ENCODE measurements at places on chromosomes 11 and 22.

DNA sequence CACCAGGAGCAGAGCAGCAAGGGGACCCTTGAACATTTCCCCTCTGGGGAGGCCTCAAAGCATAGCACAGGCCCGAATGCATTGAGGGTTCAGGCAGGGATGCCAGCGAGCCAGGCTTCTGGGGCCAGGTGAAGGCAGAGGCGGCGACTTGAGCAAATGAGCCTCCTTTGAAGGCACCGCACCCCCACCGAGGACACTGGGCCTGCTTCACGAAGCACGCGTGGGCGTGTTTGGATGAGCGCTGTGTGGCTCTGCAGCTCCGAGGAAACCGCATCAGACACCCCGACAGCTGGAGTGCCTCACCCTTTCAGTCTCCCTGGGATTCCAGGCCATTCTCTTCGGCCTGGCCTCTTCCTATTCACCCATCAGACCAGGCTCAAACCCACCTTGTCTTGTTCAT, 301.8 kb downstream of the NTM start:
- no peak for DNase-seq

DNA sequence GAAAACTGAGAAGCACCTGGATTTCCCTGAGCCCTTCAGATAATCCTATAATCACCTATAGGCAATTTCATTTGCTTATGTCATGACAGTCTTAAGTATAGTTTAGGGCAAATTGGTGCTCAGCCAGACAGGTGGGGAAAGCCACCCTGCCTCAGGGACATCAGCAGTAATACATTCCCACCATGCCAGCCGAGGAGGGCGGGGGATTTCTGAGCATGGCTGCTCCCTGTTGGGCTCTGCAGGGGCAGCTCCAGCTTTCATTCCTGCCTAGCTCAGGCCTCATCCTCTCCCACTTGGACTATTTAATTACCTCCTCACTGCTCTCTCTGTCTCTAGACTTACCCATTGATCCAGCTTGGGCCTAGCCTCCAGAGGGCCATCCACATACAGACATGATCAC, 9.0 kb upstream of the DRD2 start:
- no peak for DNase-seq

- DNase-seq = no peak
These were observed 30.9 kb upstream of the SLC35C1 start for GRCh38 chr11:45773786-45774655.

DNA sequence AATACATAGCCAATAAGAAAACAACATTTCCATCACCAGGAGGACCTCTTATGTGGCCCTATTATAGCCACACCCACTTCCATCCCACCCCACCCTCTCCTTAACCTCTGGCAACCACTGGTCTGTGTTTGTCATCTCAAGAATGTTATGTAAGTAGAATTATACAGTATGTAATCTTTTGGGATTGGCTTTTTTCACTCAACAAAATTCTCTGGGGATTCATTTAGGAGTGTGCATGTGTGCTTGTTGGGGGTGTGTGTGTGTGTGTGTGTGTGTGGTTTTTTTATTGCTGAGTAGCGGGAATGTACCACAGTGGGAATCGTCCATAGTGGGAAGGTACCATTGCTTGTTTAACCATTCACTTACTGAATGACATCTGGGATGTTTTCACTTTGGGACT, 5.2 kb downstream of the KCNJ5 start:
- no peak for DNase-seq

DNA sequence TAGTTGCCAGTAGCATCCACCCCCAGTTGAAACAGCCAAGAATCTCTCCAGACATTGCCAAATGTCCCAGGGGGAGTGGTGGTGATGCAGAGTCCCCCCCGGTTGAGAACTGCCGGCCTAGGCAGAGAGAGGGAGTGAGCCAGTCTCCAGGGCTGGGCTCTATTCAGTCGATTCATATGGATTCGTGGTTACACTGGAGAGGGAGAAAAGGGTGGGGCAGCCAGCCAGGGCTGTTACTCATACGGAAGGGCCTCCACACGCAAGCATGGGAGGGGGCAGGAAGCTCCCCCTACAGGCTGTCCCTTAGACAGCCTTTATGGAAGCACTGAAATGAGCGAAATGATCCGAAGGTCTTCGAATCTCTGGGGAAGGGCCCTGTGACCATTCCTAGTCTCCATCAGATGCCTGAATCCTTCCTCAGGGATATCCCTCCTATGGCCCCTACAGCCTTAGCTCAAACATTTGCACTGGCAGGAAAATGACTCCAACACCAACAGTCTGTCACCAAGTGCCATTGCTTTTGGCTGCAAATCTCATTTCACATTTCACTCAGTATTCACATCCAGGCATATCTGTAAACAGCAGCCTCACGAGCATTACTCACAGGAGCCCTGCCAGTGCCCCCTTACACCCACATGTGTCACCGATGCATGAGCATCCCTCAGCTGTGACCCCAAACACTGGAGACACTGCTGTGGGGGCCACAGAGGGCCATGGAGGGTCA, 18.4 kb upstream of the TLCD5 start:
- no peak for DNase-seq

DNA sequence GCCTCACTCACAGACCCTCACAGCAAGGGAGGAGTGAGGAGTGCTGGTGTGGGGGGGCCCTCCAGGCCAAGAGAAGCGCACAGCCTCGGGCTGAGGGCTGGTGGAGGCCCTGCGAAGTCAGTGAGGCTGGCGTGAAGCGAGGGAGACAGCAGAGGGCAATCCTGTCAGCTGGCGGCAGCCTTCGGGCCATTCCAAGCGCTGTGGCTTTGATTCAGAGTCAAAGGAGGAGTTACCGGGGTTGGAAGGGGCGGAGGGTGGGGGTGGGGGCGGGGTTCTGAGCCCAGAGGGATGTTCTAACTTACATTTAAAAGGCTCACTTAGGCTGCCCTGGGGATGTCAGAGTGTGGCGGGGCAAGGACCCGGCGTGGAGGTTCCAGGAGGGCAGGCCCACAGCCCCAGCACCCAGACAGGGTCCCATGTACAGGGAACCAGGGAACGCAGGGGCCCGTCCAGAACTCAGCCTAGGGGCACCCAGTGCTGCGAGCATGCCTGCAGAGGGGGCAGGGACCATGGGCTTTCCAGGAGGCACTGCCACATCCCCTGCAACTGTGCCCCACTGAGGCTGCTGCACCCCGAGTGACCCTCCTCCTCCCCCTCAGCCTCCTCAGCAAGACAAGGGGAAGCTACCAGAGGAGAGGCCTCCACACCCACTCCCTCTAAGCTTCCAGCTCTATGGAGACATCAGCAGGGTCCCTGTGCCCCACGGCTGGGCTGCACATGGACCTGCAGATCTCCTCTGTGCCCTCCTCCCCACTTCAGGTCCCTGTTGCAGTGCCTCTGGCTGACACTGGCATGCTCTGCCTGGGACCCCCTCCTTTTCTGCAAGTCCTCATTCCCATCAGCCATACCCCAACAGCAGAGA, 39.7 kb upstream of the TTLL12 start:
- peak; percentile 13 for DNase-seq

DNA sequence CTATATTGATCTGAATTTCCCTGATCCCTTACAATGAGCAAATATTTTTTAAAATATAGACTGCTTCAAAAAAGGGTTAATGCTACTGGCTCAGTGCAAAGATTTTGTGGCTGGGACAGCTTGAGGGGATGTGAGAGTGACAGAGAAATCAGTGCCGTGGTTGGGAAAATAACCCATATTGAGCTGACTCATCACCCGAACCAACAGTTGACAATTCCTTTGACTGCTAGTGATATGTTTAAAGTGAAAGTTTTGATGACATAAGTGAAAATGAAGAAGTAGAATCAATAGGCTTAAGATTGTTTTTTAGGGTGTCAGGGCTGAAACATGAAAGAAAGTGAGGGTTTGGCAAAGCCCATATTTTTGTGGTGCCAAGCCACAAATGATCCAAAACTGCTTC, 257.1 kb upstream of the TENM4 start:
- DNase-seq = no peak

DNA sequence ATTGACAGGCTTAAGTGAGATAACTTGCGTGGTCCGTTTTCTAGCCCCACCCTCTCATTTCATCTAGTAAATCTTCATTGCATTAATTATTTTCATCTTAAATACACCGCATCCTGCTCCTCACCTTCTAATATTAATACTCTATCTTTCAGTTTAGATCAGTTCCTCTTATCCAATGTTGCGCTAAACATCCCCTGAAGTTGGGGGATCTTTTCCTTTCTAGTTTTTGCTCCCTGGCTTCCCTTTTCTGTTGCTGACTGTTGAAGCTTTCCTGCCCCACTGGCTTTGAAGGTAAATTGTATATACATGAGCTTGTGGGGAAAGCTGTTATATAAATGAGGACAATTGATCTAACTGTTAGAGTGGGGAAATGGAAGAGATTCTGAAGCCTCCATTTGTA, 7.2 kb downstream of the CAT start:
- no peak for DNase-seq

DNA sequence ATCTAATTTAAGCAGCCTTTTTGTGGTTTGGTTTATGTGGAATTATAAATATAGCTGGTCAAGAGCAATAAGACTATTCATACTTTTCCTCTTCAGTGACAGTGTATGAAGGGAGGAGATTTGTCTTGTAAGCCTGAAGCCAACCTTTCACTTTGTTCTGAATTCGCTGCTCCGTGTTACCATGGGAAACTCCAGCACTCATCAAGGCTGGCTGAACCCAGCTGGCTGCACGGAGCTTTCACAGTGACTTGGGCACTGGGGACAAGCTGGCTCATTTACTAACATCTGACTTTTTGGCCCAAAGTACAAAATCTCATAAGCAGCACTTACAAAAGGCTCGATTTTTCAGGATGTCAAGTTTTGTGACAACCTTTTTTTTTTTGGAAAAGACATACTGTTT, 120.4 kb upstream of the GRIA4 start:
- DNase-seq = no peak

GRCh38 chr22:37880668-37881440, 25.2 kb upstream of the MICALL1 start:
- no peak for DNase-seq

- no peak for DNase-seq
These were observed 23.4 kb upstream of the BDNF start for GRCh38 chr11:27723687-27724086.

DNA sequence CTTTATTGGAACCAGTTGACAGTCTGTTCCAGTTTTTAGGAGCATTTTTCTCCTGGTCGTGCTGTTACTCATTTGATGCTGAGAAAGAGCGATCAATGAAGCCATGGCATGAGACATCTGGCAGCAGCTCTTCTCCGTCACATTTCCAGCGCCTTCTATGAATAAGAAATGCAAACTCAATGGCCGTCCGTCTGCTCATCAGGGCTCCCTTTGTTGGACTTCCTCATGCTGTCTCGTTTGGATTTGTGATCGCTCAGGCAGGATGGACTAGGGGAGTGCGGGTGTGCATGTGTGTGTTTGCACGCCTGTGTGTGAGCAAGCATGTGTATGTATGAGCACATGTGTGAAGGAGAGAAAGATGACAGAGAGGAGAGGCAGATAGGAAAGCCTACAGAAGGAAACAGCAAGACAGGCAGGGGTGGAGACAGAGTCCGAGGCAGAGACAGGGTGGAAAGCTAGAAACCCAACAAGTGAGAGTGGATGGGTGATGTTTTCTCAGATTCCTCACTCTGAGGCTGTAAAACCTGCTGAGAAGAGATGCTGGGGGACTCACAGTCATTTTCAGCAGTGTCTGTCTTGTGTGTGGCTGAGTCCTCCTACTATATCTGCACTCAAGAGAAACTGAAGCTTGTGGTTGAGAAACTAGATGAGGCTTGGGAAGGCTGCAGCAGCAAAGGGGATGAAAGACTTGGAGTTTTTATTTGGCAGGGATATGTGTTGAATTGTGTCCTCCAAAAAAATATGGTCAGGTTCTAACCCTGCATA, 56.0 kb upstream of the CLMP start:
- DNase-seq = peak; percentile 6

GRCh38 chr22:32818446-32819115, 17.1 kb downstream of the TIMP3 start:
- no peak for DNase-seq

- DNase-seq = no peak
These were observed 39.6 kb downstream of the TSPAN18 start for GRCh38 chr11:44766112-44766971.

DNA sequence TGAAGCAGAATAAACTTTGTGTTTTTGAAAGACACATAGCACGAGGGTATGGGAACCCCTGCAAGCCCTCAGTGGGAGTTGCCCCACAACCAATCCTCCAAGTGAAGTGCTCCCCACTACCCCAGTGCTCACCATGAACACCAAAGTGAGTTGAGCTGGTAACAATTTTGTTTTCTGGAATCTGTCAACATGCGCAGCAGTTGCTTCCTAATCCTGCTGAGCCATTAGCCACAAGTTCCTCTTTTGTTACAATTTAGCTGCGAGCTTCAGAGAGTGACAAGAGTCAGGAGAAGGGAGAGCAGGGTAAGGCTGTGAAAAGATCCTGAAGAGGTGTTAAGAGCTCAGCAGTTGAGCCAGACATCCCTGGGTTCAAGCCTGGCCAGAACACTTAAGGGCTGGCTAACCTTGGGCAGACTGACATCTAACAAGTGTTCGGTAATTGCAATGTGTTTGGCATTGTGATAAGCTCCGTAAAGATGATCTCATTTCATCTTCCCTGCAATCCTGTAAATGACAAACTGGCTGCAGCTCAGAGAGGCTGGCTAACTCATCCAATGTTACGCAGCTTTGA, 24.1 kb upstream of the ASPHD2 start:
- no peak for DNase-seq

DNA sequence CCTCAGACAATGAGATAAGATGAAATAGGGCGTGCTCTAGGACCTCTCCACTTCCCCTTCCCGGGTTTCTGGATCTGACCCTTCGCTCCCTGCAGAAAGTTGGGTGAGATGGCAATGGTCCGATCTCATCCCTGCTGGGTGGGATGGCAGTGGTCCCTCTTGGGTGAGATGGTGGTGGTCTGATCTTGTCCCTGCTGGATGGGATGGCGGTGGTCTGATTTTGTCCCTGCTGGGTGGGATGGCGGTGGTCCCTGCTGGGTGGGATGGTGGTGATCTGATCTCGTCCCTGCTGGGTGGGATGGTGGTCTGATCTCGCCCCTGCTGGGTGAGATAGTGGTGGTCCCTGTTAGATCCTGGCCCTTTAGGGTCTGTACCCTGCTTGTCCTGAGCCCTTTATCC, 21.3 kb downstream of the ST14 start:
- no peak for DNase-seq

DNA sequence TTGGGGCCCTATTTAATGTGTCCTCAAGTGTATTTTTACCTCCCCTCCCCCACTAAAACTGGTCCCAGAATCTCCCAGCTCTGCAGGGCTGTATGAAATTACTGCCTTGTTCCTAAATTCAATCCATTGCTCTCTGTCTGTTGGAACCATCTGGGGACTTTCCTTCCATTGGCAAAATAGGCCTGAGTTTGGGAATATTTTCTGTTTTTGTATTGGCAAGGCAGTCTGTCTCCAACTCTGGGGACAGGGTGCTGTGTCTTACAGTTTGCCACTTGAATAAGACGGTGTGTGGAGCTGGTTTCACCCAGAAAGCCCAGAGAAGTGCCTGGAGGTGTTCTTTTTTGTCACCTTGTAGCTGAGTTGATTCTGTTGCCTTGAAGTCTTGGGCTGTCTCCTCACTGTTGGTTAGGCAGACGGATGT, 1.3 kb downstream of the PACS1 start:
- DNase-seq = no peak

GRCh38 chr11:6646918-6647679, 8.5 kb downstream of the DCHS1 start:
- DNase-seq = peak; percentile 52

GRCh38 chr22:27877501-27877900, 41.6 kb downstream of the PITPNB start:
- no peak for DNase-seq

- no peak for DNase-seq
These were observed 117.6 kb upstream of the ARHGAP20 start for GRCh38 chr11:110829873-110830272.
